ENCODE measurements at places on chromosomes 5 and 9.
A peak's percentile ranks its signal among the peaks of the same experiment; 100 is the strongest.

- DNase-seq, result no peak
These were observed 7.9 kb upstream of the ERMP1 start for GRCh38 chr9:5840788-5841187.

- no peak for DNase-seq
These were observed 58.1 kb downstream of the TJP2 start for GRCh38 chr9:69232135-69232534.

GRCh38 chr9:109003116-109003515, 10.2 kb downstream of the CTNNAL1 start:
- DNase-seq, result no peak

DNA sequence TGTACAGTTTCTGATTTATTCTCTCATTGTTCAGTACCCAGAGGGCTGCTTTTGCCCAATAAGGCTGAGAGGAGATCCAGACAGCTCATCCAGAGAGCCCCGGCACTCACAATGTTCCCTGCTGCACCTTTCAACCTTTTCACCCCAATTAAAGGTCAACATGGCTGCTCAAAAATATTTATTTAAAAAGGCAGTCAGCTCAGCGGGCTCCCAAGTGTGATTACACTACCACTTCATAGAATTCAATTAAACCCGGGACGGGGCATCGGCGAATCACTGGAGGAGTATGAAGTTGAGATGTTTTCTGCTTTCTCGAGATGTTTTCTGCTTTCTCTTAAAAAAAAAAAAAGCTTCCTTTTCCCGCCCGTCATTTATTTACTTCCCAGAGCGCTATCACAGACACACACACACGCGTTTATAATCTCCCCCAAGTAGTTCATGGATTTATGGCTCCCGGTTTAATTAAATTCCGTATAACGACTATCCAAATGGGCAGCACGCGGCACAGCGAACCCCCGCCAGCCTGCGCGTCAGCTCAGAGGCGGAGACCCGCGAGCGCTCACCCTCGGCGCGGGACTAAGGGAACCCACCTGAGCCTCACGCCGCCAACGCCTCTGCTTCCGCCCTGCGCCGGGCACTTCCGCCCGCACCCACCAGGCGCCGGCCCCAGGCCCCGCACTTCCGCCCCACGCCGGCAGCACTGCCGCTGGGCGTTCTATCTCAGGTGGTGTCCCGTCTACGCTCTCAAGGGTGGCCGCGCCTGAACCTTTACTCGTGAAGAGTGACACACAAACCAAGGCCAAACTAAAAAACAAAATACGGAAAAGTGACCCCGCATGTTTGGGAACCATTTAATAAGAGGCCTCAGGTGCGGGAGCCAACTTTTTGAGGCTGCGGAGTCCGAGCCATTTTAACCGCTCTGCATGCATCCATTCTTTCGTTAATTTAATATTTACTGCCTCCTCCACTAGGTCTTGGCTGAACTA, at the start of gene C5orf63:
Gene C5orf63, minus strand, starts transcription at position 642 of the 986 bp plus-strand sequence. CDS start 14,507 bp downstream, outside the sequence.
- peak; percentile 74 for DNase-seq

GRCh38 chr5:59171131-59171530, 588.3 kb downstream of the RAB3C start:
- DNase-seq, result no peak

- no peak for DNase-seq
These were observed 398.8 kb downstream of the NFIB start for GRCh38 chr9:13915131-13915530.
